Keratinocyte (primary cell): ENCODE measurements at places on chromosomes 11 and 22. TPM values are rescaled to one million over a fixed set of nuclear protein-coding genes. Genes with fewer than 3 reads are reported as not detected.
A peak's percentile ranks its signal among the peaks of the same experiment; 100 is the strongest.

Gene MB
- not detected in 3 replicates for polyA plus RNA-seq

Gene OR4A16
- polyA plus RNA-seq = not detected in 3 replicates

Gene FAR1
- polyA plus RNA-seq = 86.9 to 140 TPM (median 96.9 TPM) in 3 replicates

Gene GLYAT
- 0.10 to 0.17 TPM in 2 of 3 replicates, not detected in the other for polyA plus RNA-seq

- no peak overlapping the region for H3K4me3 ChIP-seq
- DNase-seq = no peak
- H3K4me1 ChIP-seq = no peaks in the 10 kb centered on the region
- no peaks in the 10 kb centered on the region for H3K27me3 ChIP-seq
- no peaks in the 10 kb centered on the region for H3K36me3 ChIP-seq
Measured at GRCh38 chr11:126109941-126110731, 47.5 kb upstream of the CDON start.

DNA sequence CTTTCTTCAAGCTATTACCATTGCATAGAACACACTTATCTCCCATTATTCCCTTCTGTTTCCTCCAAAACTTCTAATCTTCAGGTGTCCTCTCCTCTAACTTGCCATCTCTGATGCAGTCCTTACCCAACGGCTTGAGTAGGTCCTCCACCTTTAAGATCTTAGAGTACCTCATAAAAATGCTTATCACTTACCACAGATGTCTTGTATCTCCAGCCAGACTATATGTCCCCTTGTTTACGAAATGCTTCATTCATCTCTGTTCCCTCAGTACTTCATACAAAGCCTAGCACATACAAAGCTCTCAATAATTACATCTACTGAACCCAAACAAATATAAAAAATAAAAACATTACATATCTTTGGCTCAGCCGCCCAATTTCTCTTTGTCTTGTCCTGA lies 49.2 kb downstream of the PAK1 start:
- H3K27me3 ChIP-seq = no peaks in the 10 kb centered on the region
- H3K36me3 ChIP-seq = no peaks in the 10 kb centered on the region
- no peak overlapping the region for H3K4me3 ChIP-seq
- no peak for DNase-seq

- H3K27me3 ChIP-seq = no peaks in the 10 kb centered on the region
- no peak for DNase-seq
- no peaks in the 10 kb centered on the region for H3K36me3 ChIP-seq
- no peak overlapping the region for H3K4me3 ChIP-seq
- peaks cover 13% of the 10 kb centered on the region for H3K4me1 ChIP-seq
Measured at GRCh38 chr11:70002433-70002832, 75.7 kb upstream of the ANO1 start.

DNA sequence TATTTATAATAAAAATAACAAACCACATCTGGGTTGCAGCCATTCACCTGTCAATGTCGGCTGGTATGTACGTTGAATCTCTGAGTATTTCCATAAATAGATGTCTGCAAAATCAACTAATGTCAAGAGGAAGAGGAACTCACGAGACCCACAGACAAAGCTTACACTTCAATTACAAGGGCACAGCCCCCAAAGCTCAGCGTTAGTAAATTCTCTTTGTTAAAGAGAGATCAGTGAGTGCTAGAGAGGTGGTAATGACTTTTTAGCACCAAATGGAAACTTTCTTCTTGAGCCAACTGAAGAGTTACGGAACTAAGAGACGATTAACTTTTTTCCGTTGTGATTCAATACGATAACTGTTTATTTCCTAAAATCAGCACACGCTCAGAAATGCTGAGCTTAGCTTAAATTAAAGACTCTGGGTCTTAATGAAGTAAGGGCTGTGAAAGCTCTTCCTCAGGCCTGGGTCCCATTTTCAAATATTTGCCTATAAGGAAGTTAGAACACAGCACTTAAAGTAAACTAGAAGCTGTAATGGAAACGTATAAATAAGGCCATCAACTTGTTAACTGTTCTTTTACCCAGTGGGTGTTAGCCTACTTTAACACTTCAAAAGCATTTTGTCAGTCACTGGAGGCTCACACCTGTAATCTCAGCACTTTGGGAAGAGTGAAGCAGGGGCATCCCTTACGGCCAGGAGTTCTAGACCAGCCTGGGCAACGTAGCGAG lies 22.8 kb upstream of the TFIP11 start:
- H3K27me3 ChIP-seq = no peaks in the 10 kb centered on the region
- DNase-seq = no peak
- no peak overlapping the region for H3K4me3 ChIP-seq

- H3K4me3 ChIP-seq = no peak overlapping the region
- H3K27ac ChIP-seq = no peak overlapping the region
Measured at GRCh38 chr22:20432244-20432686, 5.4 kb downstream of the SCARF2 start.

DNA sequence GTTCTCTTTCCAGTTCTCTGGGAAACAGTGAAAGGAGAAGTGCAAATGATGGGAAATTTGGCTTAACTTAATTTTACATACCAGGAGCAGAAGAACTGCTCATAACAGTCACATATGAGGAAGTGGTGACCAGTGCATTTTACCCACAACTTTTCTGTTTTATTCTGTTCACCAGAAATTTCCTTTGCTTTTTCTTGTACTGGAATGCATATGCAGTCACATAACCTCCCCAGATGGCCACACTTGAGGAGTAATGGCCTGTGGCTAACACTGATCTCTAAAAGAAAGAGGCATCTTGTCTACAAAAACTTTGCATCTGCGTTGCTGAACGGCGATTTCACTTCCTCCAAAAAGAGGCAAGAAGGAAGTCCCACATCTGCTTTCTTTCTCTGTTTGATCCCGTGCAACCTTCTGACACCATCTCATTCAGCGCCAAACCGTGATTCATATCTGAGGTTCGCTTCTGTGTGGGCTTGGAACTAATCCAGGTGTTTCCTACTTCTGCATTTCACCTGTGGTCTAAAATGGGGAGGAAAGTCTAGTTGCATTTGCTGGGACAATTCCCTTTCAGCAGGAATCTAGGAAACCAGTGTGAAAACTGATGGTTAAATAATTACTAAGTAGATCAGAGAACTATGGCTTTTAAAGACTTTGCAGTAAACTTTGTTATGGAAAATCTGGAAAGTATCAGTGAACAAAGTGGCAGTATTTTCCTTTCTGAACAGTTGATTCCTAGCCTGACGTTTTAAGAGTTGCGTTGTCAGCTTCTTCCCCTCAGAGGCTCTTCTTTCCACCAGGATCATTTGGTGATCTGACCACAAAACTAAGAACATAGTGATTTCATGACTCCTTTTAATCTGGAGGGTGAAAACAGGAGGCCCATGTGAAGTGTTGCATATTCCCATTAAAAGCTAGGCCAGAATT lies 4.2 kb upstream of the MPEG1 start:
- DNase-seq = no peak
- H3K27me3 ChIP-seq = peaks cover 8% of the 10 kb centered on the region
- H3K36me3 ChIP-seq = no peaks in the 10 kb centered on the region
- peak overlapping the region; percentile 44 for H3K4me3 ChIP-seq

GRCh38 chr11:62677156-62677555 lies 1.7 kb downstream of the UBXN1 start:
- no peaks in the 10 kb centered on the region for H3K27me3 ChIP-seq
- DNase-seq = no peak

GRCh38 chr22:20583471-20583922 lies 76.1 kb downstream of the MED15 start:
- no peak overlapping the region for H3K4me3 ChIP-seq
- DNase-seq = no peak
- no peaks in the 10 kb centered on the region for H3K27me3 ChIP-seq
- no peak overlapping the region for H3K27ac ChIP-seq
- peaks cover 75% of the 10 kb centered on the region for H3K36me3 ChIP-seq
- H3K4me1 ChIP-seq = peaks cover 26% of the 10 kb centered on the region

GRCh38 chr11:115739878-115740277 lies 235.7 kb upstream of the CADM1 start:
- no peak overlapping the region for H3K27ac ChIP-seq
- DNase-seq = no peak
- H3K4me1 ChIP-seq = peaks cover 43% of the 10 kb centered on the region
- no peaks in the 10 kb centered on the region for H3K27me3 ChIP-seq

GRCh38 chr22:44689915-44690524 lies 12.0 kb upstream of the PRR5 start:
- no peak for DNase-seq
- peaks cover 24% of the 10 kb centered on the region for H3K4me1 ChIP-seq
- H3K27ac ChIP-seq = no peak overlapping the region
- H3K36me3 ChIP-seq = no peaks in the 10 kb centered on the region
- H3K4me3 ChIP-seq = no peak overlapping the region
